Stimulated activated CD4-positive, alpha-beta T cell treated with anti-CD3 and anti-CD28 coated beads, Interleukin-12 subunit alpha, Interleukin-12 subunit beta, amount 100 ng/mL, for 4 hours (primary cell): ENCODE measurements at places on chromosomes 6 and 20.
A peak's percentile ranks its signal among the peaks of the same experiment; 100 is the strongest.

DNA sequence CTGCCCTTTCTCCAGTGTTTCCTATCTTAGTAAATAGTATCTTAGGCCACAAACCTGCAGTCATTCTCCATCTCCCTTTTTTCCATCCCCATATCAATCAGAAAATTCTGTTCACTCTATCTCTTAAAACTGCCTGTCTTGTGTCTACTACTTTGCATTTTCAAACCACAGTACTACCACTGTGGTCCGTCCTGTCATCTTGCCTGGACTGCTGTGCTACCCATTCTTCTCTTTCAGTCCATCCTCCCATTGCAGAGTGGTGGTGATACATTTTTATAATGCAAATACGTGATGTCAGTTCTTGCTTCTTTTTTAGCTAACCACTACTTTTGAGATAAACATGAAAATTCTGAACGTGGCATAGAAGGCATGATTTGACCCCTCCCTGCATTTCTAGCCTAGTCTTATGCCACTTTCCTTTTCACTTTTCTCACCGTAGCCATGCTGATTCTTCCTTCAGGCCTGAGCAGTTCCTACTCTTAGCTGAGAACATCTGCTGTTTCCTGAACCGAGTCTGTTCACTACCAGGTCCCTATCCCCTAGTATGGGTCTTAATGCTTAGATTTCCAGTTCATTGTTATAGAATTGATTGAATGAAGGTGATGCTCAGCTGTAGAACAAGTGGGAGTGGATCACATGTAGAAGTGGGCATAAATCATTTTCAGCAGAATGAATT is 13.8 kb downstream of the TBPL1 start:
- no peak for DNase-seq

DNA sequence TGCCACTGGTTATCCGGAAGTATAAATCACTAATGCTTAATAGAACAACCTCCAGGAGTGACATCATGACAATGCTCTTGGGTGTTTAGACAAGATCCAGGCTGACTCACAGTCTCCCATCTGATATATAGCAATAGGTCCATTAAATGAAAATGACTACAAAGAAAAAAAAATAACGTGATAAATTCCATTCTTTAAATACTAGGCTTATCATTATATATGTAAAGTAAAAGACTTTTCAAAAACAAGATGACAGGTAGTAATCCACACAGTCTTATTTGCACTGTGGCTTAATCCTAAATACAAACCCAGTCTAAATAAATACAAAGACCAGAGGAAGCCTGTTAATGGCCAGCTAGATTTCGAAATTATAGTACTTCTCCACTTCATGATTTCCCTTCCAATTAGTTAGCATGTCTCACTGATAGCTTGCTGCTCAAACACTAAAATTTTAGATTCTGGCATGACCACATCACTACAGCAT is 149.1 kb upstream of the BEND3 start:
- DNase-seq = no peak

DNA sequence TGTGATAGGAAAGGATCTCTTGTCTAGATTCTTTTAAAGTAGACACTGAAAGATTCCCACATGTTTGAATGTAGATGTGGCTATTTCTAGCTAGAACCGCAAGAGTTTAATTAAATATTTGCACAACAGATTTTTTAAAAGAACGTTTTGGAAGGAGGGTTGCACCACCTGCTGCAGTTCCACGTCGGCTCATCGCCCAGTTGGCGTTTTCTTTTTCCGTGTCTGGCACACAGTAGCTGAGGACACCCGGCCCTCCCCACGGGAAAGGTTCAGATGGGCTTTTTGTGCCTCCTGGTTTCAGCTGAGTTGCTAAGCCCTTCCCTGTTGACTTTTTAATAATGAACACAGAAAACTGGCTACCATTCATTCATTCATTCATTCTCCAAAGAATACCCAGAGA is 41.8 kb upstream of the DOK5 start:
- DNase-seq = no peak

DNA sequence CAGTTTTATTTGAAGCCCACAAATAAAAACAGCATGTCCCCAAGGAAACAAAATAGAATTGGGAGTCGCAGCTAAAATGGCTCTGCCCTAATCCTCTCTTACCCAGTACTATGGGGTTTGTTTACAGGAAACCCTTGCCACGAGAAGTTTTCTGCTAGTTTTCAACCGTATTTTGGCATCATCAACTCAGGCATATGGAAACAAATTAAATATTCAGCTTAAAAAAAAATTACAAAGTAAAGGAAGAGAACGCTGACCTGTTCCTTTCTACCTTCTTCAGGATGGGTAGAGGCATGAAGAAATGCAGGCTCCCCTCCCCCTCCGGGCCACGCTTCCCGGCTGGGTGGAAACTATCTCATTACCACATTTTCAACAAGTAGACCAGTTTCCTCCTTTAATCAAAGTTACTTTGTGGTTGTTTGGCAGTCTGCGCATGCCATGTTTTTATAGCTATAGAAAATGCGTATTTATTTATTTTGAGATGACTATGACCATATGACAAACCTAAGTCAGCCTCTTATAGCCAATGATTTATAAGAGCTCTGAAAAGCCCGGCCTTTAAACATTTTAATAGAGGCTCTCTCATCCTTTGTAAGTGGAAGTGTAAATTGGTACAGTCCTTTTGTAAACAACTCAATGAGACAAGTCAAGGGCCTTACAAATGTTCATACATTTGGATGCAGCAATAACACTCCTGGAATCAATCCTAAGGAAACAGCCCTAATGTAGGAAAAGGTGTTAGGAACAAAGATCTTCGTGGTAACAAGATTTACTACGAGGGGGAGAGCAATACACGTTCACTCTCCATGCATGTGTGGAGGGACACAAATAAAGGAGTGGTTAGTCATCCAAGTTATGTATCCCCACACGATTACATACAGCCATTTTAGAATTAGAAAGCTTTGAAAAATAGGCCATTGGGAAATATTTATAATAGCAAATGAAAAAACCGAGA is 16.1 kb upstream of the ZNF217 start:
- DNase-seq = peak; percentile 56

DNA sequence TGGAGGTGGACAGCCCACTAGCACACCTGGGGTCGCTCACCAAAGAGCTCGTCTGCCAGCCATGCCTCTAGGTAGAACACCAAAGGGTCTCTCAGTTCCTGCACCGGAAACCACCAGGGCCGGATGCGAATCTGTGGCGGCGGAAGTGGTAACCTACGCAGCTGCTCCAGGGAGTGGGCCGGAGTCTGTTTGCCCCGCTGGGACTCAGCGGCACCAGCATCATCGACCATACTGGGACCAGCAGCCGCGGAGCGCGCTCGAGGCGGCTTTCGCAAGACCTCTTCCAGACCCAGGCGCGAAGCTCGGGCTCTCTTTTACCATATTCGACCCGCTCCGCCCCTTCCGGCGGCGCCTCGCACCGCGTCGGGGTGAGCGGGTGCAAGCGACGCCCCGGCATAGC is at the start of gene OOEP:
OOEP (minus strand) TSS at position 335 of the 400 bp plus-strand sequence; CDS start at position 230, 105 bp downstream.
- DNase-seq = no peak

- no peak for DNase-seq
Observed at GRCh38 chr6:52632011-52632410, 38.9 kb upstream of the TMEM14A start.

GRCh38 chr20:478010-478948 is 15.9 kb upstream of the TBC1D20 start:
- DNase-seq = no peak

DNA sequence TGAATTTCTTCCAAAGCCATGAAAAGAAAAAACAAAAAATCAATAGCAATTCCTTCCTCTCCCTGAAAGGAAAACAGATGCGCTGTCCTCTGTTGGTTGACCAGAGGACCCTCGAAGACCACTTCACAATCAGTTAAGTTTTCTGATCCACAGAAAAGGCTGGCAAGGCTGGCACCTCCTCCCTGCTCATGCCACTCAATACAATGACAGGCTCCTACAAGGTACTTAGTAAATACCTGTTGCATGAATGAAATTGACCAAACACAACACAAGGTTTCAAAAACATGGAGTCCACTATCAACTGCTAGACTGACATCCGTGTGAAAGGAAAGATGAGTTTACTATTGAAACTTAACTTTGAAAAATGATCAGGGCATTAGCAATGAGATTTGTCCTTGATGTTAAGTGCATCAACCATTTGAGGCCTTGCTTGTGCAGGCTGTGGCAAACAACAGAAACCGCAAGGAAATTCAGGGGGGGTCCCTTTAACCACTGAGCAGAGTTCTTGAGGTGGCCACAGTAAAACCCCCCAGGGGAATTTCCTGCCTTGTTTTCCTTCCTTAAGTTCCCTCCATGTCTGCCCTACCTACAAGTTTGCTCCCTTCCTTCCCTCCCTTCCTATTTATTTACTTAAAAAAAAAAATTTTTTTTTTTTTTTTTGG is 27.9 kb upstream of the RTF2 start:
- DNase-seq = no peak

- no peak for DNase-seq
Observed at GRCh38 chr6:66418906-66419305, 711.9 kb upstream of the EYS start.

DNA sequence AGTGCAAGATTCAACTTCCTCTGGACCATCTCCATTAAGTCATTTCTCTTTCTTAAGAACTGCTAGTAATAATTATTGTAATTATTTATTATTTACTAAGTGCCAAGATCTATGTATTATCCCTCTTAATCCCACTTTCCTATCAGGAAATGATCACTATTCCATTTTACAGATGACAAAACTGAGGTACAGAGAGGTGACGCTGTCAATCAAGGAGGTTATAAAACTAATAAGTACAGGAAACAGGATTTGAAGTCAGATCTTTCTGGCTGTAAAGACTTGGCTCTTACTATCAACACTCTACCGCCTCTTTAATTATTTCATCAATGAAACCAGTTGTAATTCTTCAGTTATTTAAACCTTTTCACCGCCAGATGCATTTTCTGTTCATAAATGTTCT is 37.4 kb downstream of the BLOC1S5 start:
- DNase-seq = no peak

DNA sequence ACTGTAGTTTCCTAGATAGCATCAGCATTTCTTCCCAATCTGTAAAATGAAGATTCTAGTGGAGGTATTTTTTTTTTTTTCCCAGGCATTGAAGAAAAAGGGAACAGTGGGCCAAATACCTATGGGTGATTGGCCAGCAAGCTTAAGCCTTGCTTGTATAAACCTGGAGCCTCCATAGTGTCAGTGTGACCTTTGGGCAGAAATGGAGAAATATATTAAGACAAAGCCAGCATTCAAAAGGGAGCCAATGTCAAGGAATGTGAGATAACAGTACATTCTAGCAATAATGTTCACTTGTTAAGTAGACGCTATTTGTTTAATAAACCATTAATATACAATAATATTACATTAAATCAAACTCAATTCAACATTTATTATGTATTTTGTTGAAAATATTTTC is 275.4 kb downstream of the FOXA2 start:
- no peak for DNase-seq

- no peak for DNase-seq
Observed at GRCh38 chr20:62284448-62284847, 18.3 kb upstream of the ADRM1 start.

- DNase-seq = no peak
Observed at GRCh38 chr6:30042476-30042875, 18.6 kb upstream of the POLR1H start.

DNA sequence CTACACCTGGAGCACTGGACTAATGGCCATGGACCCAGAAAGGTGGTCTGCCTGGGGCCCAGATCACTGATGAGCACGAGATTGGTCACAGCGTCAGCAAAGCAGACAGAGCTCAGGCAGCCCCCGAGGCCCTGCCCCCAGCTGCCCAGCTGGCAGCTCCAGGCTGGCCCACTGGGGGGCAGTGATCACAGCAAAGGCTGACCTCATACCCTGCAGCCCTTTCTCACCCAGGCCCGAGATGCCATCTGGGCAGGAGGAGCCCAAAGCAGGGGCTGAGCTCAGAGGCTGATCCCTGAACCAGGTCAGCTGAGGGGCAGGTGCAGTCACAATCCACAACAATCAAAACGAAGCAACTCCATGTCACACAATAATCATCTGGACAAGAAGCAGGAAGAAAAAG is 4.1 kb downstream of the MAP1LC3A start:
- no peak for DNase-seq

DNA sequence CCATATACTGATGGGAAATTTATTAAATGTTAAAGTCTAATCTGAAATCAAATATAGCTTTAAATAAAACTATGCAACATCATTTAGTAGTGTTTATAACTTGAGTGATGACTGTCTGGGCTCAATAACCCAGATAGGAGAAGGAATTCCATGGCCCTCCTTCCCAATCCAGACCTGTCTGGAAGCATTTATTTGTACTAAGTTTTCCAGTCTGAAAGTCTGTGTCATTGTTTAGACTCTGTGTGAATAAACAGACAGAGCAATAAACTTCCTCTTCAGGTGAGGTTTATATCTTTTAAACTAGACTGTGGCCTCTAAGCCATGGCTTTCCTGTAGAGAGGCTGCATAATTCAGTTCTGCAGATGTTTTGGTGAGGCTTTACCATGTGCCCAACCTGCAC is 176.4 kb downstream of the SOX4 start:
- no peak for DNase-seq

- DNase-seq = no peak
Observed at GRCh38 chr6:25486550-25486949, 165.5 kb upstream of the SCGN start.

DNA sequence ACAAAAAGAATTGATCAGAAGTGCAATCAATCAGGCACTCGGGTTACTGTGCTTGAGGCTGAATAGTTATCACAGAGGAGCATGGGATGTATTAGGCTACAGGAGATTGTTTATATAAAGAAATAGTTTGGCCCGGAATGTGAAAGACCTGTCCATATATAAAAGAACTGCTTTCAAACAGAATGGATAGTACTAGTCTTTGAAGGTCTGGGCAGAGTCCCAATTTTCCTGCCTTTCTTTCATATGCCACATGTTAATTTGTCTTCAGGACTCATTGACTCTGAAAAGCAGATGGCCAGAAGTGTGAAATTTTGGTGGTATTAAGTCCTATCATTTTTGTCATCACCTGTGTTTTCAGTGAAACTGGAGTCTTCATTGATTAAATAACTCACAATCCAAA is 314.5 kb downstream of the EYA4 start:
- no peak for DNase-seq

DNA sequence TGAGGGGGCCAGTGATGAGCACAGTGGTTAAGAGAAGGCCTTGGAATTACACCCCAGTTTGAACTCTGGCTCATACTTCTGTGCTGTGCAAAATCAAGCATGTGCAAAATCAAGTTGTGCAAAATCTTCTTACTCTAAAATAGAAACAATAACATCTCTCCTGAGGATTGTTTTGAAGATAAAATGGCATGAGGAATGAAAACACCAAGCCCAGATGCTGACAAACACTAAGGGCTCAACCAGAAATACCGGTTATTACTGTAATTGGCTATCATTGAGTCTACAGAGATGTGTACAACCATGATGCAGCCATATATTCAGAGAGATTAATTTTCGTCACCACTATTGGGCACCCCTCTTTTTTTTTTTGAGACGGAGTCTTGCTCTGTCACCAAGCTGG is 5.9 kb upstream of the BCAS1 start:
- no peak for DNase-seq

GRCh38 chr6:119626884-119627619 is 277.5 kb upstream of the MAN1A1 start:
- no peak for DNase-seq

- no peak for DNase-seq
Observed at GRCh38 chr20:46550461-46550860, at the start of gene OCSTAMP. OCSTAMP (minus strand) TSS chr20:46550654; CDS start chr20:46550560, 94 bp downstream.

- DNase-seq = peak; percentile 57
Observed at GRCh38 chr6:27838058-27838944, 73.9 kb downstream of the OR2B2 start.

GRCh38 chr6:113406048-113406695 is 451.0 kb upstream of the MARCKS start:
- DNase-seq = no peak

- no peak for DNase-seq
Observed at GRCh38 chr6:14851281-14851680, 394.6 kb upstream of the JARID2 start.

- DNase-seq = no peak
Observed at GRCh38 chr6:25174678-25175077, 104.5 kb upstream of the CARMIL1 start.
